Fibroblast of the conjunctiva (primary cell): ENCODE measurements at places on chromosomes 5 and 9.

DNA sequence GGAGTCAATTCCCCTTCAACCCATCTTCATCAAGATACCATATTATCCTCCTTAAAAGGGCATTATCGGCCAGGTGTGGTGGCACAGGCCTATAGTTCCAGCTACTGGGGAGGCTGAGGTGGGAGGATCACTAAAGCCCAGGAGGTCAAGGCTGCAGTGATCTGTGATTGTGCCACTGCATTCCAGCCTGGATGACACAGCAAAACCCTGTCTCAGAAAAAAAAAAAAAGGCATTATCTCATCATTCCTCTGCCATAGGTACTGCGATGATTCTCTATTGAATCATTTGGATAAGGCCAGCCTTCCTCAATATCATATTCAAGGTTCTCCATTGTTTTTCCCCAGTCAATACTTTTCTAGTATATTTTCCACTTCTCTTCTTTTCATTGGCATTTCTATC, 39.2 kb upstream of the RAB3C start:
- DNase-seq, result no peak

- no peak for DNase-seq
These were observed 27.4 kb downstream of the RCL1 start for GRCh38 chr9:4820168-4820567.

- DNase-seq, result no peak
These were observed 280.4 kb upstream of the IRX2 start for GRCh38 chr5:3031733-3032378.

GRCh38 chr5:137218471-137218870, 280.7 kb downstream of the SPOCK1 start:
- DNase-seq, result peak; percentile 12

GRCh38 chr5:14580398-14581034, 1.1 kb upstream of the OTULINL start:
- peak; percentile 45 for DNase-seq

DNA sequence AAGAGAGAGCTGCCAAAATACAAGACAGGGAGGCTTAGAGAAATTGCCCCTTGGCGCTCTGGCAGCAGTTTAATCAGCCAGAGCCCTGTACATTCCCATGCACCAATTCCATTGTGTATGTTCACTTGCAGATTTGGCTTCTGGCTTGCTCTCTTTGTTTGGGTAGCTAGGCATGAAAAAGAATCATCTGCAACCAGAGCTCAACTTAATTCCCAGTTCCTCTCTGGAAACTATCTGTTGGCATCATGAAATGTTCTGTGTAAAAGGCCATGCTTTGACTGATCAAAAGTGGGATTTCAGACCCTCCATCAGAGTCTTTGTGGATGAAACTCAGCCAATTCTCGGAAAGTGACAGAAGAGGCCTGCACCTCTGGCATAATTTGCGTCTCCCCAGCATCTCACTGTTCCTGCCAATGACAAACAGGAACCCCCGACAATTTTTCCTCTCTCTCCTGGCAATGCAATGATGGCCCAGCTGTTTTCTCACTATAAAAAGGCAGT, 53.8 kb upstream of the RAD23B start:
- DNase-seq, result no peak

- DNase-seq, result no peak
These were observed 45.6 kb upstream of the IER5L start for GRCh38 chr9:129223551-129224208.

GRCh38 chr5:43140286-43140685, 19.6 kb downstream of the ZNF131 start:
- no peak for DNase-seq

GRCh38 chr5:102799017-102799416, 43.9 kb downstream of the PAM start:
- DNase-seq, result no peak

- DNase-seq, result no peak
These were observed 5.8 kb upstream of the TRIM41 start for GRCh38 chr5:181217111-181217802.

GRCh38 chr9:34171753-34172535, 6.9 kb upstream of the UBAP1 start:
- no peak for DNase-seq
